ENCODE measurements at places on chromosomes 16 and 17.

DNA sequence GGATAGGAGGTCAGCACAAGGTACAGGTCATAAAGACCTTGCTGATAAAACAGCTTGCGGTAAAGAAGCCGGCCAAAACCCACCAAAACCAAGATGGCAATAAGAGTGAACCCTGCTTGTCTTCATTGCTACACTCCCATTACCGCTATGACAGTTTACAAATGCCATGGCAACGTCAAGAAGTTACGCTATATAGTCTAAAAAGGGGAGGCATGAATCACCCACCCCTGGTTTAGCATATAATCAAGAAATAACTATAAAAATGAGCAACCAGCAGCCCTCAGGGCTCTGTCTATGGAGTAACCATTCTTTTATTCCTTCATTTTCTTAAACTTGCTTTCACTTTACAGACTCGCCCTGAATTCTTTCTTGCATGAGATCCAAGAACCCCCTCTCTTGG, 1.0 kb upstream of the HSBP1 start:
- DNase-seq: no peak

DNA sequence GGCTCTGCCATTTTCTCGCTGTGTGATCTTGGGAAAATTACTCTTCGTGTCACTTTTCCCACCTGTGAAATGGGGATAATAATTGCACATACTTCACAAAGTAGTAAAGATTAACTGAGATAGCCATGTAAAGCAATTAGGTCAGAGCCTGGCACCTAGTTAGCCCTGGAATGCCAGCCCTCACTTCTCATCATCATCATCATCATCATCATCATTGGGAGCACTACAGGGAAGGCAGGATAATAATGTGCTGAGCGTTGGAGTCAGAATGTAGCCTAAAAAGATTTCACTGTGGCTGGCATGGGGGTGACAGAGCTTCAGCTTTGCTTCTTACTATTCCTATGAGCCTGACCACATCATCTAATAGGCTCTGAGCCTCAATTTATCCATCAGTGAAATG, 362.6 kb downstream of the TOX3 start:
- DNase-seq: no peak

- peak; percentile 59 for DNase-seq
Measured at GRCh38 chr16:71358464-71358998, at the start of gene CALB2. Gene CALB2 (plus strand): TSS chr16:71358723. CDS start chr16:71358793, 70 bp downstream.

DNA sequence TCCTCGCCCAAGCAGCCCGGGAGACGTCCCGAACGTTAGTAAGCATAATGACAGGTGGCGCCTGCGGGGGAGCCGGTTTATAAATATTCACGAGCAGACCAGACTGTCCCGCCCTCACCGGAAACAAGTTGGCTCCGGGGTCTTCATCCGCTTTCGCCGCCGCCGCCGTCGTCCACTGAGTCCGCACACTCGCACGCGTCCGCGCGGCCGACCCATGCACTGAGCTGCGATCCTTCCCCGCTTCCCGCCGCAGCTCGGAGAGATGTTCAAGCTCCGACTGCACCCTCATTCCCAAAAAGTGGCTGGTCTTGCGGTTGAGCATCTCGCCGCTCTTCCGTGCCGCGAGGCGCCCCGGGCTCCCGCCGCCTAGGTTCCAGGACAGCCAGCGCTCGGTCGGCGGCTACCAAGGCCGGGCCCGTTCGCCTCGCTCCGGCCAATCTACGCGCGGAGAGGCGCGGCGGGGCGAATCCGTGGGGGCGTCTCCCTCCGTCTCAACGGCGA, 385 bp downstream of the CFAP119 start:
- no peak for DNase-seq

- no peak for DNase-seq
Measured at GRCh38 chr16:58495521-58496331, 4.2 kb upstream of the NDRG4 start.

GRCh38 chr16:84609563-84610177, 8.2 kb downstream of the COTL1 start:
- no peak for DNase-seq

- DNase-seq: peak; percentile 93
Measured at GRCh38 chr16:87437911-87438610, 45.9 kb downstream of the MAP1LC3B start.

DNA sequence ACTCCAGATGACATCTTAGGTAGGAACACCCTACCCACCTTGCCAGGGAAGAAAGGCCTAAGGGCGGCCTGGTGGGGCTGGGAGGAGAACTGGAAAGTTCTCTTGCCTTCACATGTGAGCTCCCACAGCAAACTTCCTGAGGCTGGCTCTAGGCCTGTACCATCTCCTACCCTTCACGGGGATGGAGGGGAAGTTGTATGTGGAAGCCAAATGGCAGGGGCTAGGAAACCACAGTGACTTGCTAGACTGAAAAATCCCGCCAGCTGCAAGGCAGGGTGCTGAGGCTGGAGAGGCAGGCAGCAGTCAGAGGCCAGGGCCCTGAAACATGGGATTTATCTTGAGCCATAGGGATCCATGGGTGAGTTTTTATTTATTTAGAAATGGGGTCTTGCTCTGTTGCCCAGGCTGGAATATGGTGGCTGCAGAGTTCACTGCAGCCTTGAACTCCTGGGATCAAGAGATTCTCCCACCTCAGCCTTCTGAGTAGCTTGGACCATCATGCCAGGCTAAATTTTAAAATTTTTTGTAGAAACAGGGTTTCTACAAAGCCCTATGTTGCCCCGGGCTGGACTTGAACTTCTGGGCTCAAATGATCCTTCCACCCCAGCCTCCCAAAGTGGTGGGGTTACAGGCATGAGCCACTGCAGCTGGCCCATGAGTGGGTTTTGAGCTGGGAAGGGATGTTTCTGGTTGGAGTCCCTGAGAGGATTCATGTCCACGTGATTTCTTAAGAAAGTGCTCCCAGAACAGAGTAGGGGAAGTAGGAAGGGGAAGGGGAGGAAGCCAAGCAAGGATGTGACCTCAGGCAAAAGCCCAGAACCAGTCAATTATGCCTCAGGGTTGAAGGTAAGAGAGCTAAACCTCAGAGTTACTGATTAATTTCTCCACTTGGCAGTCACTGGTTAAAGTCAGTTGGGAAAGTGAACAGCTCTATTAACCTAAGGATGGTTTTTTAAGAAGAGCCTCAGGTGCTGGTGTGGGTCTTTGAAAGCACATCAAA, 4.0 kb upstream of the KAT8 start:
- no peak for DNase-seq

DNA sequence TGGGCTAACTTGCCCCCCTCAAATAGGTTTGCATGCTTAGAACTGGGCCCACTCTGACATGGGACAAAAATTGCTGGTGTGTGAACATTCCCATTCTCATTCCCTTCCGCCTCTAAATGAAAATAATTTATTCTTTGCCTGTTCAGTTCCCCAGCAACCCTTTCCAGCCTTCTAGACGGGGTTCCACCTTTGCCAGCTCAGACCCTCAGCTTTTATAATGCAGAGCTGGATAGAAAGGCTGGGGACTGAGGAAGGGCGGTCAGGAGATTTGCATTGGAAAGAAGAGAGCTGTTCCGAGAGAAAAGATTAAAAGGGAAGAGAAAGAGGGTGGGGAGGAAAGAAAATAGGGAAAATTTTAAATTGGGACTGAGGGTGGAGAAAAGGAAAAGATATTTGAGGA, 151.1 kb upstream of the WSCD1 start:
- DNase-seq: no peak

GRCh38 chr17:28878981-28879380, 18.6 kb downstream of the FLOT2 start:
- peak; percentile 51 for DNase-seq

DNA sequence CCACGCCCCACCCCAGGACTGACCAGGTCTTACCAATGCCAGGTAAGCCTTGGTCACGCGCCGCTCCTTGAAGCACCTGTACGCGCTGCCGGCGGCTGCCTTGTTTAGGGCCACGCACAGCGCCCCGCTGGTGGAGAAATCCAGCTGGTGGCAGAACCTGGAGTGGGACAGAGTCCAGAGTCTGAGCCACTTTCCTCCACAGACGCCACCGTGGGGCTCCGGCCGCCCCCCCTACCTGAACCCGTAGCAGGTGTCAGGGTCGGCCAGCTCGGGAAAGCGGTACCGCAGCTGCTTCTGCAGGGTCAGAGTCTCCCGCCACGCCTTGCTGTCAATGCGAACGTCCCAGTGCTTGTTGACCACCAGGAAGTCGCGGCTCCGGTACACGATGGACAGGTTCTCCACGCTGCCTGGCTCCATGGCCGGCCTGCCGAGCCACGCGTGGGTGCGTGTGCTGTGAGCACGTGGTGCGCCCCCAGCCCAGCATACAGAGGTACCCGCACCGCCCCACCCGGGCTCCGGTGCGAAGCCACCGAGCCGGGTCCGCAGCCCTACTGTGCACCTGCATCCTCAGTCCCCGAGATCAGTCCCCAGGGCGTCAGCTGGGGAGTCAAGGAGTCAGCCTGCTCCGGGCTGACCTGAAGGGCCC, 737 bp downstream of the RPUSD1 start:
- no peak for DNase-seq

GRCh38 chr16:56990407-56991286, 1.3 kb downstream of the NLRC5 start:
- DNase-seq: no peak

- DNase-seq: no peak
Measured at GRCh38 chr17:34624767-34625383, 45.5 kb downstream of the TMEM132E start.

- no peak for DNase-seq
Measured at GRCh38 chr17:80425835-80426426, 11.0 kb downstream of the ENDOV start.

DNA sequence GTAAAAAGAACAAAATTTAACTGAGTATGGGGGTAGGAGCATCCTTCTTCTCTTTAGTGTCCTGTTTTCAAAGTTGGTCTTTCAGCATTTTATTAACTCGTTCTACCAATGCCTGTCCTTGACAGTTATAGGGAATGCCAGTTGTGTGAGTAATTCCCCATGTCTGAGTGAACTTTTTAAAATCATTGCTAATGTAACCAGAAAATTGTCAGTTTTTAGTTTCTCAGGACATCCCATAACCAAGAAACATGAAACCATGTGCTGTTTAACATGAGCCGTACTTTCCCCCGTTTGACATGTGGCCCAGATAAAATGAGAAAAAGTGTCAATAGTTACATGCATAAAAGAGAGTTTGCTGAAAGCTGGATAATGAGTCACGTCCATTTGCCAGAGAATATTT, 71.4 kb upstream of the ARL4D start:
- DNase-seq: no peak

- no peak for DNase-seq
Measured at GRCh38 chr17:59375857-59376256, 44.4 kb downstream of the YPEL2 start.

GRCh38 chr16:85236818-85237150, 124.5 kb upstream of the CIBAR2 start:
- DNase-seq: no peak

DNA sequence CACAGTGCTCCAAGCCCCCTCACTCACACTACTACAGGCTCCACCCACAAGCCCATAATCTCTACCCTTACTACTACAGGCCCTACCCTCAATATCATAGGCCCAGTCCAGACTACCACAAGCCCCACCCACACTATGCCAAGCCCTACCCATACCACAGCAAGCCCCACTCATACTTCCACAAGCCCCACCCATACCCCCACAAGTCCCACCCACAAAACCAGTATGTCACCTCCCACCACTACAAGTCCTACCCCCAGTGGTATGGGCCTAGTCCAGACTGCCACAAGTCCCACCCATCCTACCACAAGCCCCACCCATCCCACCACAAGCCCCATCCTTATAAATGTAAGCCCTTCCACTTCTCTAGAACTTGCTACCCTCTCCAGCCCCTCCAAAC, 13.8 kb downstream of the RIPOR1 start:
- peak; percentile 50 for DNase-seq

DNA sequence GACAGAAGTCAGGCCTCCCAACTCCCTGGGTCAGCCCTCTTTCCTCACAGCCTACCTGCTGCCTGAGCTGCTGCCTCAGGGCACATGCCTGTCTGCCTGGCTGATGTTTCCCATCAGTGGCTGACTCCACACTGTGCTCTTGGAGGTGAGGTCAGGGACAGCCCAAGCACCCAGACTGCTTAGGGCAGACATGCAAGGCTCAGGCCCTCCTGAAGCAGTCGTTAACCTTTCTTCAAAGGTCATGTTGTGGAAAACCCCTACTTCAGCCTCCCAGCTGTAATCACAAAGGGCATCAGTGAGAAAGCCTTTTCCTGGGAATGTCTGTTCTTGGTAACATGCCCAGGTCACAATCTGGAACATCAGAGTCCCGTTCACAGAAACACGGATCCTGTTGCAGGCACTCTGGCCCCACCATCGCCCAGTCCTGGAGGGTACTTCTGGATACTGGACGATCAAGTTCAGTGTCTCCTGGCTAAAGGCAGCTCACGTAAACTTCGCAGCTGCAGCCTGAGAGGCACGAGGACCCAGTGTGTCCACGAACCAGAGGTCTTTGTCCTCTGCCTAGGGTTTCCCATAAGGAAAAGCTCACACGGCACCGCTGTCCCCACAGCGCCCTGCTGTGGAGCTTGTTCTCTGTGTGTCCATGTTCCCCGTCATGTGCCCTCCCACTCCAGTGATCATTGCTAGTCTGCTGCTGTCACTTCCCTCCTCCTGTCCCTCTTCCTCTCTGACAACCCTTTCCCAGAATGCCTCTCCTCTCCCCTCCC, 54.9 kb downstream of the GNAO1 start:
- peak; percentile 52 for DNase-seq

- DNase-seq: no peak
Measured at GRCh38 chr16:74485916-74486315, 64.6 kb upstream of the CLEC18B start.

DNA sequence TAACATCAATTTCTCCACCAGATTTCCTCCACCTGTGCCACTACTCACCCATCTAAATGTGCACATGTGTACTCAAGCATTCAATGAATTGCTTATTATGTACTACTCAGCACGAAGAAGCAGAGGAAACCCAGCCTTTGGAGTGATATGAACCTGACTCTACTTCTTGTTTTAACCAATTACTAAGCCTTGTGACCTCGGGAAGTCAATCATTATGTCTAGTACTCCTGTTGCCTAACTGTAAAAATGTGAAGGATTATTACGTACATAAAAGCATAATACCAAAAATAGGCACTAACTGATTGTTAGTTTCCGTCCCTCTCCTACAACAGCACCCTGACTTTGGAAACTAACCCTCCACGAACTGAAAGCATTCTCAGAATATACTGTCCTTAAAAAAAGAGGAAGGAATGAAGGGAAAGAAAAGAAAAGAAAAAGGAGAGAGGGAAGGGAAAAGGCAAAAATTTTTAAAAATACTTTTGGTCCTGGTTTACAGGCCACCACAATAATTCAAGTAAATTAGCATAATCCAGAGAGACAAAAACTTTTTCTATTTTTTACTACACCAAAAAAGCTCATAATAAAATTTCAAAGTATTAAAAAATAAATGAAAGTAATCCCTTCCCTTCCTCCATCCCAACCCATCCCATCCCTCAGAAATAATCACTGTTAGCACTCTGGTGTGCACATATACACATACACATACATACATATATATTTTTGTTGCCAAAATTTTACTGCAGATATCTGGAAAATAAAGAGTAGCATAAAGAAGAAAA, 53.6 kb downstream of the KANSL1 start:
- DNase-seq: no peak

GRCh38 chr17:51908841-51909537, 249.5 kb downstream of the CA10 start:
- peak; percentile 64 for DNase-seq
